Glutamatergic neuron (in vitro differentiated cells): ENCODE measurements at places on chromosomes 2 and 18.

DNA sequence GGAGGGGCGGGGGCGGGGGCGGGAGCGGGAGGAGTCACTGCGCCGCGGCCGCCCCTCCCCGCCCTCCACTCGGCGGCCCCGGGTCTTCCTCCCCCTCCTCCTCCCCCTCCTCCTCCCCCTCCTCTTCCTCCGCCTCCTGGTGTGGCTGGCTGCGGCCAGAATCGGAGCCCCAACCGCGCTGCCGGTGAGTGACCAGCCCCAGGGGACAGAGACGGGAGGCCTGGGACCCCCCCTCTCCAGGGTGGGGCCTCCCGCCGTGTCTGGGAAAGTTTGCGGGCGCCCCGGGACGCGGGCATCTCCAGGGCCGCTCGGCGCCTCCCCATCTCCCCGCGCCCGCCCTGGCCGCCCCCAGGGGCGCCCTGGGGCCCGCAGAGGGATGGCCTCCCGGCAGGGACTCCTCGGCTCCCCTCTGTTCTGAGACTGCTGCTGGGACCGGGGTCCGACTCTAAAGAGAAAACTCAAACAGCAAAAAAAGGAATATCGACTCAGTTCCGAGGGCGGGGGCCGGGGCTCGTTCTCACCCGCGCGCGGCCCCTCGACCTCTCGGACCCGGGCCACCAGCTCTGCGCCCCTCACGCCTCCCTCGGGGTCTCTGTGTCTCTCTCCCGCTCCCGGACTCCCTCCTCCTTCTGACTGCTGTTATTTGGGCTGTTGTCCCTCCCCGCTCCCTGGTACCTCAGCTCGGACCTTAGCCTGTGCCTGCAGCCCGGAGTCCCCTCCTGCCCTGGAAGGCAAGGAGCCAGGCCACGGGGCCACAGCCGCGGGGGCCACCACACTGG is at the start of gene STON1:
Gene STON1 (plus strand): TSS at position 122 of the 779 bp plus-strand sequence. CDS start 50,480 bp downstream, outside the sequence.
- DNase-seq: peak; percentile 55

DNA sequence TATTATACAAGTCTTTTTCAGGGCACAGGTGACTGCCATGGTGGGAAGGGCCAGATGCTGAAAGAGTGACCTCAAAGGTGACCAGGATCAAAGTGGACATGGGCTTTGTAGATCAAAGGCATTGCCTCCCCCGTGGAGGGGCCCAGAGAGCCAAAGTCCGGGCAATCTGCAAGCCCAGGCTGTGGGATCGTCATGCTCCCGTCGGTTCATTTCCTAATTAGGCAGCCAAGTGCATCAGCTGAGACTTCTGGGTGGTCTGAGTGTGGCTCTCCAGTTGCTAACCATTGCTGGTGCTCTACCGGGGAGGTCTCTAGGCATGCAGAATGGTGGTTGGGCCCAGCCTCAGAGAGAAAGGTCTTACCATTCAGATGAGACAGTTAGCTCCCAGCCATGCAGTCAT is 61.6 kb downstream of the TRIB2 start:
- no peak for DNase-seq

DNA sequence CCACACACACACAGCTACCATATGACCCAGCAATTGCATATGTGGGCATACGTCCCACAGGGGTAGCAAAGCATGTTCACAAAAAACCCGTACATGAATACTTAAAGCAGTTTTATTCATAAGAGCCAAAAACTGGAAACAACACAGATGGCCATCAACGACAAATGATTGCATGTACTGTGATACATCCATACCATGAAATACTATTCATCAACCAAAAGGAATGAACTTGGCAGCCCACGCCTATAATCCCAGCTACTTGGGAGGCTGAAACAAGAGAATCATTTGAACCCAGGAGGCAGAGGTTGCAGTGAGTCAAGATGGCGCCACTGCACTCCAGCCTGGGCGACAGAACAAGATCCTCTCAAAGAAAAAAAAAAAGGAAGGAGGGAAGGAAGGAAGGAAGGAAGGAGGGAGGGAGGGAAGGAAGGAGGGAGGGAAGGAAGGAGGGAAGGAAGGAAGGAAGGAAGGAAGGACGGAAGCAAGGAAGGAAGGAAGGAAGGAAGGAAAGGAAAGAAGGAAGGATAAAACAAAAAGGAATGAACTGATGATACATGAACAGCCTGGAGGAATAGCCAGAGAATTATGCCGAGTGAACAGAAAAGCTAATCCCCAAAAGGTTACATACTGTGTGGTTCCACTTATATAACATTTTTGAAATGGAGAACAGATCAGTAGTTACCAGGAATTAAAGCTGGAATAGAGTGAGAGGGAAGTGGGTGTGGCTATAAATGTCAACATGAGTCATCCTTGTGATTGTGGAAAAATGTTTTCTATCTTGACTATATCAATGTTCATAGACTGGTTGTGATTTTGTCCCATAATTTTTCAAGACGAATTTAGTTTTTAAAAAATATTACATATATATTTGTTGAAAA is 19.6 kb upstream of the YPEL5 start:
- no peak for DNase-seq

GRCh38 chr2:141517852-141518421 is 612.9 kb downstream of the LRP1B start:
- DNase-seq: no peak

- no peak for DNase-seq
Observed at GRCh38 chr2:185475914-185476313, 262.7 kb upstream of the FSIP2 start.

GRCh38 chr2:67930156-67930555 is 132.6 kb downstream of the C1D start:
- no peak for DNase-seq

- DNase-seq: no peak
Observed at GRCh38 chr18:63087421-63088230, 231.9 kb downstream of the BCL2 start.

GRCh38 chr2:233593201-233593600 is 24.2 kb upstream of the UGT1A8 start:
- DNase-seq: no peak

DNA sequence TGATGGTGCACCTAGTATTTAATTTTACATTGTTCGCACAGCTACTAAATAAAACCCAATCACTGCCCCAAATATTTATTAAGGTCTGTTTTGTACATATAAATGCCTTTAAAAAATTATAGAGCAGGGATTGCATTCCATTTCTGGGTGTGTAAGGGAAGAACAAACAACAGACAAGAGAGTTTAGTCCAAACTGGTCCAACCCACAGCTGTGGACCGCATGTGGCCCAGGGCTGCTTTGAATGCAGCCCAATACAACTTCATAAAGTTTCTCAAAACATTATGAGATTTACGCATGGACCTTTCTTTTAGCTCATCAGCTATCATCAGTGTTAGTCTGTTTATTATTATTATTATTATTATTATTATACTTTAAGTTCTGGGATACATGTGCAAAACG is 114.8 kb upstream of the LRATD1 start:
- no peak for DNase-seq

DNA sequence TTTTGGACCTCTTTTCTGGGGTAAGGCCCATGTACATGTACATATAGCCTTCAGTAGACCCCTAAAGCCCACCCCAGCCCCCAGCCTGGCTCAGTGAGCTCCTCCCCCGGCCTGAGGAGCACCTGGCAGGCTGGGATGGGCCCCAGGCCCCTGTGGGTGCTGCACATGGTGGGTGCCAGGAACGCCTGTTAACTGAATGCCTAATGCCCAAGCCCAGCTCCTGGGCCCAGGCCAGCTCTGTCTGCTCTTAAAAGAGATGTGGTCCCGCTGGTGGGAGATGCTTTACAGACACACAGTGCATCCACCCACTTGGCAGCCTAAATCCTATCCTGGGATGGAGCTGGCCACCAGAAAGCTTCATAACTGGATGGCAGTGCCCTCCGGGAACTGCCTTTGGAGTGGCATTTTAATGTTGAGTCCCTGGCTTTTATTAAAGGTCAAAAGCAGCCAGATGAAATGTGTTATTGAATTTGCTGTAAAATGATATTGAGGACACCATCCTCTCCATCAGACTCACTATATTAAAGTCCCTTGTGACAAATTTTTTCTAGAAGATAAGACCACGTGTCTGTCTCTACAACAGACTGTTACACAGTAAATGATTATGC is 7.7 kb upstream of the OXER1 start:
- no peak for DNase-seq

DNA sequence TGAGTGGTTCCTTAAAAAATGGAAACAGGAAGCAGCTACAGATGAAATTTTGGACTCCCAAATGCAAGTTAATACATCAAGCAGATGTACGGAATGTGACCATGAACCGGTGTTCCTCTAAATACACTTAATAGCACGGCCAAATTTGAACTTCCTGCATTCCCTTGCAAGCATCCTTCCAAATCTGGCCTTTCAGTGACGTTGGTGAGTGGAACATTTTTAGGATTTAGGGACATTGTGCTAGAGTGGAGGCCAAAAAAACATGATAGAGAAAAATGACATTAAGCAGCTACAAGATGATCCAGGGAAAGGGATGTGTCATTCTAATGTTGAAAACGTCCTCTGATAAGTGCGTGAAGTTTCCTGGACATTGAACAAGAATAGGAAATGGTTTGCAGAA is 62.1 kb downstream of the CTAGE1 start:
- DNase-seq: no peak

DNA sequence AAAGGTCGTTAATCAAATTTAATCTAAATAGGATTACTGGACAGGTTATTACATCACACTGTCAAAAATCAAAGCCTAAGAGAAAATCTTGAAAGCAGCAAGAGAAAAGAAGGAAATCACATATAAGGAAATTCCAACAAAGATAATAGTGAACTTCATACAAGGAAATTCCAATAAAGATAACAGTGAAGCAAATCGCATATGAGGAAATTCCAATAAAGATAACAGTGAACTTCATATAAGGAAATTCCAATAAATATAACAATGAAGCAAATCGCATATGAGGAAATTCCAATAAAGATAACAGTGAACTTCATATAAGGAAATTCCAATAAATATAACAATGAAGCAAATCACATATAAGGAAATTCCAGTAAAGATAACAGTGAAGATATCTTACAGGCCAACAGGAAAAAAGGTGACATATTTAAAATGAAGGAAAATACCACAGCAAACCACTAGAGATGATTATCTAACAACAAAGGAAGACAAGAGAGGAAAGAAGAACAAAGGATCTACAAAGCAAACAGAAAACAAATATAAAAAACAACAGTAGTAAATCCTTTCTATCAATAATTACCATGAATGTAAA is 787.7 kb downstream of the CCDC85A start:
- no peak for DNase-seq

DNA sequence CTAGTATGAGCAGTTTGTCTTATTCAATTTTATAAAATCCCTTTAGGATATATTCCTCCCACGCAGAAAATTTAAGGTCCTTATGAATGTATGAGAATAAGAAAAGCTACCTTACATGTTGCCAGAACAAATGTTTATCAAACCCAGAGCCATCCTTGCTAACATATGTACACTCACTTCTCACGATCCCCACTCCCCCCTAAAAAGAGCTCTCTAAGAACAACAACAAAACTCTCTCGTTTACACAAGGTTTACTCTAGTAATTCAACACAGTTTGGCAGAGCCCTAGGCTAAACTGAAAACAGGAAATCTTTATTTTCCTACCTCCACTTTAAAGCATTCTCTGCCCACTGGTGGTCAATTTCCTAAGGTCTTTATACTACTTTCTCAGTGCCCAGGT is 504.9 kb downstream of the ZEB2 start:
- no peak for DNase-seq

DNA sequence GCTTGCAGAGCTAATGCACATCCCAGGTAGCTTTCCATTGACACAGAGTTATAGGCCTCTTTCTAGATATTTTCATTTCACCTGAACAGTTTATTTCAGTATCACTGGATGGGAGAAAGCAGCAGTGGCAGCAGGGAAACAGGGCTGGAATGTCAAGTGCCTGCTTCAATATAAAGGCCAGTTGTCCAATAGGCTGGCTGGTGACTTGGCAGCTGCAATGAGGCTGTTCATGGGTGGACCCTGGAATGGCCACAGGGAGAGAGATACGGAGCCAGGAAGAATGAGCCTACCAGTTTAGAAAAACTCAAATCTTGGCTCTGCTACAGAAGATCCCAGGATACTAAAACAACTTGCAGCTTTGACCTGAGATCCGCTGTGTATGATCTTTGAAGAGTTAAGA is 185.0 kb downstream of the BCL11A start:
- DNase-seq: no peak

- no peak for DNase-seq
Observed at GRCh38 chr2:22261165-22261564, 1123.8 kb upstream of the KLHL29 start.

DNA sequence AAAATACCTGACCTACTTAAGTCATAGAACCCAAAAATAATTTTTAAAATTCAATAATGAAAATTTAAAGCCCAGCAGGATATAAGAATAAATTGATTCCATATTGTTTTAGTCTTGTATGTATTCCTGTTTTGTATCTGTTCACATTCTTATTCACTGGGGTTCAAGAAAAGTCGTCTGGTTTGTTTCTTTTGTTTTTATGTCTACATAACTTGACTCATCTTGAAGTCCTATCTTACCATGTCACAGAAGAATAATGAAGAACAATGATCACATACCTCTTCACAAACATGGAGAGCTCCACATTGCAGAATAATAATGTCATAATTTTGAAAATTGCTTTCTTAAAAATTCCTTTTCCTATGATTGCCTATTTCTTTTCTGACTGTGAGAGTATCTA is 43.4 kb upstream of the LRP1B start:
- no peak for DNase-seq

DNA sequence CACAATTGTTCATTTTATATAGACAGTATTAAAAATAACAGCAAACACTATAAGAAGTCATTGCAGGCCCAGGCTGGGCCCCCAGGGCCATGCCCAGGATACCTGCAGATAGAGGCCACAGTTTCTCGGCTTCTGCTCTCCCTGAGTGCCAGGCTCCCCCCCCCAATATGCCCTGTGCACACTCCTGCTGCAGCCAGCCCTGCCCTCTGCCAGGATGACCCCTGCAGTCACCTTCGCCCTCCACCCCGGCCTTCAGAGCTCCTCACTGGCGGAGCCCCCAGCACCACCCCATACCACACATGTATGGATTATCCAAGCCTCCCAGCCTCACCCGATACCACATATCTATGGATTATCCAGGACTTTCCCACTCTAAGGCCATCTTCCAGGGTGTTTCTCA is 104.5 kb downstream of the TPO start:
- DNase-seq: no peak

- no peak for DNase-seq
Observed at GRCh38 chr2:10454505-10454904, 6.4 kb upstream of the ODC1 start.

DNA sequence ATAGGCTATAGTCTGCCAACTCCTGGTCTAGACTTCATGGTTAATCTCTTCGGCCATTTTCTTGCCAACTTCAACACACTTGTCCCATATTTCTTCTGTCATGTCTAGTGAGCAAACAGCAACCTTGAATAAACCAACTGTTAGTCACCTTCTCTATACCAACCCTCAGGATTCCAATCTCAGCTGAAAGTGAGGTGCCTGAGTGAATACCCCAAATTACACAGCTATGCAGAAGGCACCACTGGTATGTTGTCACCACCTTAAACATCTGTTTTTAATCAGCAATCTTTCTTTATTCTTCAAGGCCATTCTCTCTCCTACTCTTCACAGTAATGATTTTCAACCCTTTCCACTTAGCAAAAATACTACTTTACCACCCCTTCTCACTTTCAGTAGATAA is 39.3 kb downstream of the THOC1 start:
- DNase-seq: no peak

GRCh38 chr2:62459106-62459505 is 46.9 kb downstream of the TMEM17 start:
- DNase-seq: no peak
